ENCODE measurements at places on chromosomes 16 and 17. TPM values are rescaled to one million over a fixed set of nuclear protein-coding genes. Genes with fewer than 3 reads are reported as not detected.

- no peak for DNase-seq
These were observed 1287.9 kb downstream of the CDH8 start for GRCh38 chr16:60748366-60748765.

DNA sequence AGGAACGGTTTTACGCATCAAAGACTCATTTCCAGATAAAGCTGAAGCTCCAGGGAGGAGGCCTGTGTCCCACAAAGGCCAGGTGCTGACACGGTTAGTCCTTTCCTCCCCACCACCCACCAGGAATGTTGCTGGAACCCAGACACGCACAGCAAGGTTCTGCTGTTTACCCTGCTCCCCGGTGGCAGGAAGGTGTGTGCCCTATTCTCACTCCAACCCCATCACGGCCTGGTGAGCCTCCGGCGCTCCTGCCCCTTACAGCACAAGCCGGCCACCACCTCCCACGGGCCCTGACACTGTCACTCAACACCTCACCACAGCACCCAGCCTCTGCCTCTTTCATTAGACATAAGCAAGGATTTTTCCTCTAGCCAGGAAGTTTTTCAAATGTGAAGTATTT, 47.8 kb downstream of the ANKRD11 start:
- DNase-seq, result no peak

DNA sequence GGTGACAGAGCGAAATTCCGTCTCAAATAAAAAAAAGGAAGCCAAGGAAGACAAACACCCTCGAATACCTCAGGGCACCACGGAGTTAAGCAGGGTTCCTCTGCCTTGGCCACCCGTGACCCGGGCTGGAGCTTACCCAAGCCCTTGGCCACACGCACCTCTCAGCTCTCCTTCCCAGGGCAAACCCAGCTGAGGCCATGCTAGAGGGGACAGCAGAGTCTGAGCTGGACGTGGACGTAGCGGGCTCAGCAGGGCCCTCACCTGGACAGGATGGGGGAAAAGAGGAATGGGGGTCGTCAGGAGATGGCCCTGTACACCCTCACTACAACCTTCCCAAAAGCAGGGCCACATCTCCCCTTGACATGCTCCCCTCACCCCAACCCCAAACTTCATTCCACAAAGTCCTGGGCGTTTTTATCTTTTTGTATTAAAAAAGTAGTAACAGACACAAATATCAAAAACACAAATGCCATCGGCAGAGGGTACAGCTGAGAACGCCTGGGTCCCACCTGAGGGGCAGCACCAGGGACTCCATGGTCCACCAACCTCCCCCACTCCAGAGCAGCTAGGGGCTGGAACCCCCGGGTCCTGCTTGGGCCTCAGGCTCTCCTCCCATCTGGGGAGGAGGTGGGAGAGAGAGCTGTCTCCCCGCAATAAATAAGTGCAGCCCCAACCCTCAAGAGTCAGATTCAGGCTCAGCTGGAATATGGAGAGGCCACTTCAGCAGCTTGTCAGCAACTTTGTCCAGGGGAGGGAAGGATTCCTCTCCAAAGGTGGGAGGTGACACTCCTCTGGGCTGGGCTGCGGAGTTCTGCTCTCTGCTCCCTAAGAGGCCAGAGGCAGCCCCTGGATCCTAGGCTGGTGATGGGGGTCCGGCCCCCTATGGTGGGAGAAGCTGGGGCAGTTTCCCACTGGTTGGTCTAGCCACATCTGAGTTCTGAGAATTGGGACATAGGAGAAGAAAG, 11.9 kb downstream of the PER1 start:
- peak; percentile 59 for DNase-seq

GRCh38 chr17:80836971-80837481, 154.6 kb upstream of the CHMP6 start:
- no peak for DNase-seq

- DNase-seq, result no peak
These were observed 20.4 kb downstream of the ADGRG5 start for GRCh38 chr16:57562669-57563486.

GRCh38 chr17:44623070-44623725, 33.1 kb upstream of the MEIOC start:
- no peak for DNase-seq

- no peak for DNase-seq
These were observed 50.6 kb downstream of the HS3ST3B1 start for GRCh38 chr17:14351493-14351892.

GRCh38 chr16:66940236-66940635, 4.9 kb downstream of the CES2 start:
- no peak for DNase-seq

- no peak for DNase-seq
These were observed 44.1 kb downstream of the DNAH17 start for GRCh38 chr17:78532922-78533640.

DNA sequence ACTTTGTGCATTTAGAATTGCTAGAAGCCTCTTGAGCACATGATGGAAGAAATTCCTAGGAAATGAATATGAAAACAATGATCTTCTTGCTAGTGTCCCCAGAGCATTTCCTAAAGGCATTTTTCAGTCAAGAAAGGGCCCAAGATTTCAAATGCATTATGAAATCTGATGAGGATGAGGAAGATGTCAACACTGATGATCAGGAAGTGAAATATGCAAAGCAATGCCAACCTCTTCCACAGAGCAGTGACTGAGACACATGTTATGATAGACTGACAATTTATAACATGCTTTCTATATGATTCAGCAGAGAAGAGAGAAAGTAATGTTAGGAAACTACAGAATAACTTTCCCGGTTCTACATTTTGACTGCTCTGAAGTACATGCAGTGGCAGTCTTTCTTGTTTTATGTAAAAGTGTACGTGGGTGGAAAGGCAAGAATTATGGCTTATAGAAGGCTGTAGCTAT, 859.1 kb upstream of the GOT2 start:
- DNase-seq, result no peak

- DNase-seq, result no peak
These were observed 2.4 kb downstream of the RNF157 start for GRCh38 chr17:76237859-76238313.

- DNase-seq, result no peak
These were observed 14.3 kb downstream of the CNOT1 start for GRCh38 chr16:58615280-58615679.

- peak; percentile 54 for DNase-seq
These were observed 970 bp downstream of the EPN2 start for GRCh38 chr17:19238167-19238505.

DNA sequence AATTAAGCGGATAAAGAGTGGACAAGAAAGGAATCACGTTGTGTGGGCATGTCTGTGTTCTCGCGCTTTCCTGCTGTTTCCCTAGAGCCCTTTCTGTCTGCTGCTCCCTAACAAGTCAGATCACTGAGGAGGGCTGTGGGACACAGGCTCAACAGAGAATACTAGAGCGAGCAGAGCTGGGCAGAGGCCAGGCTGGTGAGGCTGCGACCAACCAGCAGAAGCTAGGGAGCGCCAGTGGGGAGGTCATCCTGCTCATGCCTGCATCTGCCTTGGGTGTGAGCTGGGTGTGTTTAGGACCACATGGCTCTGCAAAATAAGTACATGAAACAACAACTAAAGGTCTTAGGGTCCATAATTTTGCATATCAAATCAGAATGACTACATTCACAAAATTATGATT, 11.5 kb upstream of the FOXJ1 start:
- DNase-seq, result peak; percentile 15

GRCh38 chr17:4724650-4725049, 6.6 kb upstream of the MED11 start:
- no peak for DNase-seq

DNA sequence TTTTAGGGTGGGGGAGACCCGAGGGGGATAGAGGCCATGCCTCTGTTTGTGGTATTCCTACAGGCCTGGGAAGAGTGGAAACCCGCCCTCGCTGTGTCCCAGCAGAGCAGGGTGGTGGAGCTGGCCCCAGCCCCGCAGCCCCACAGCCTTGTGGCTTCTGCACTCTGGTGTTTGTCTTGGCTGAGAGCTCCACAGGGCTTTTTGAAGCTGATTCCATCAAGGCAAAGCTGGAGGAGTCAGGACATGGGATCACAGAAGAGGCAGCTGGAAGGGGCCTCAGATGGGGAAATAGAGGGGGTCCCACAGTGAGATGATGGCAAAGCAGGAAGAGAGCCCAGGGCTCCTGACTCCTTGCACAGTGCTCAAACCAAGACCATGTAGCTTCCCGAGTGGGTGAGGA, 5.0 kb upstream of the WFIKKN2 start:
- no peak for DNase-seq

DNA sequence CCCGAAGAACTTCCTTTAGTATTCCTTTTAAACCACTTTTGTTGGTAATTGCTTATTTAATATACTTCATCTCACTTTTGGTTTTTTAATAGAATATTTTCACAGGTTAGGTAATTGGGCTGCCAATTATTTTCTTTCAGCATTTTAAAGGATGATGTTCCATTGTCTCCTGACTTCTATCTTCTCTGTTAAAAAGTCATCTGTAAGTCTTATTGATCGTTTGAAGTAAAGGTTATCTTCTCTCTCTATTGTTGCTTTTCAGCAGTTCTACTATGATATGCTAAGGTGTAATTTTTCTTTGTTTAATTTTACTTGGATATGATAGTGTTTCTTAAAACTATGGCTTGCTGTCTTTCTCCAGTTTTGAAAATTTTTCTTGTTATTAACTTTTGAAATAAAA, 307.5 kb downstream of the MAP2K4 start:
- no peak for DNase-seq

DNA sequence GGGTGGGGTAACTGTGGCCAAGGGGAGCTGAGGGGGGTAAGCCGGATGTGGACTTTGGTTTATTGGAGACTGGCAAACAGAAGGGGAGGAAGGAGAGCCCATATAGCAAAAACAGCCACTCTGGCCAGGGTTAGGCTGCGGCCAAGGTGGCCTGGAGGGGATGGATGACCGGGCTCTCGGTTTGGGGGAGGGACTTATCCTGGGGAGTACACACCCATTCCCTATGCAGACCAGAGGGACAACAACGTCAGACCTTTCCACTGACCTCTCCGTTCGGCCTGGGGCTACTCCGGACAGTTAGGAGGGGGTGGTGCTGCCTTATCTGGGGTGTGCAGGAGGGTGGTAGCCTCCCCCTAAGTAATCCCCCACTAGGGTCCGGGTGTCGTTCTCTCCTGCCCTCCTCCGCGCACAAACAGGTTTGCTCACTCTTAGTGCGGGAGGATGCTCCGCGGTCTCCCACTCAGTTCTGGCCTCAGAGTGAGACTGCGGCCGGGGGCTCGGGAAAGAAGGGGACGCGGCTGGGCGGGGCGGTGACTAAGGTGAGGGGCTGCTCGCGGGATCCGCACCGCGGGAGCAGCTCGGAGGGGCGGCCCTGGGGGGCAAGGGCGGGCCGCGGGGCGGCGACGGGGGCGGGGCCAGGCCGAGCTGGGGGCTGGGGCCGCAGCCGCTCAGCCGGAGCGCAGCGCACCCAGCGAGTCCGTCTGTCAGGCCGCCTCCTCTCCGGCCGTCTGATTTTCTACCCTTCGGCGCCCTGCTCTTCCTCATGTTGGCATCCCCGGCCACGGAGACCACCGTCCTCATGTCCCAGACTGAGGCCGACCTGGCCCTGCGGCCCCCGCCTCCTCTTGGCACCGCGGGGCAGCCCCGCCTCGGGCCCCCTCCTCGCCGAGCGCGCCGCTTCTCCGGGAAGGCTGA, at the start of gene WNK4:
TSS of gene WNK4 (plus strand) at position 675 of the 915 bp plus-strand sequence. CDS start at position 764, 89 bp downstream.
- no peak for DNase-seq

- DNase-seq, result no peak
These were observed 71.6 kb downstream of the WIPI1 start for GRCh38 chr17:68385490-68386215.

DNA sequence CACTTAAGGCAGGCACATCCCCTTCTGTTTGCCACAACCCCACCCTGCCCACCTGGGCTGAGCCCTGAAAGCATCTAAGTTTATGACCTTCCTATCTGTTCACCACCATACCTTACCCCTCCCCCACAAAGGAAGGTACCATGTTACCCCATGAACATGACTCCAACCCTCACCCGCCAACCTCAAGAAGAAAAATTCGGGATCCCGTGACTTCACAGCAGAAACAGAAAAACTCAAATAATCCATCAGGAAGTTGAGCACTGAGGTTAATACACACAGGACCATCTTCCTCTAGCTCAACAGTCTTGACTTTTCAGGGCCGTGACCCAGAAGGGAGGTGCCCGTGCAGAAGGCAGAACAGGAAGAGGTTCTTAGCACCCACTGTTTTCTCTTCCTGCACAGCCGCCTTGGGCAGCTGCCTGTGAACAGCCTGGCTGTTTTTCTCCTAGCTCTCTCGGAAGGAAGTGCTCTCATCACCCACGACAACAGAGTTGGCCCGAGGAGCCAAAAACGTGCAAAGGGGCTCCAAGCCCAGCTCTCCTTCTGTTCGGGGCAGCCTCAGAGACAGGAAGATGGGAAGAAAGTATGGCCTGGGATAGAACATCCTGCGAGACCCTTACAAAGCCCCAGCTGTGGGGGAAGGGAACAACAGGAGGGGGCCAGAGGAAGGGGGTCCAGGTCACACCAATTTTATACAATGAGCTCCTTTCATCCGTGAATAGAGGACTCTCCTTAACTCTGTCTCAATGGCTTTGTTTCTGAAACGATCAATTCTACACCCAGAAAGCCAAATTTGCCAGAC, 101.1 kb downstream of the XYLT1 start:
- peak; percentile 43 for DNase-seq

DNA sequence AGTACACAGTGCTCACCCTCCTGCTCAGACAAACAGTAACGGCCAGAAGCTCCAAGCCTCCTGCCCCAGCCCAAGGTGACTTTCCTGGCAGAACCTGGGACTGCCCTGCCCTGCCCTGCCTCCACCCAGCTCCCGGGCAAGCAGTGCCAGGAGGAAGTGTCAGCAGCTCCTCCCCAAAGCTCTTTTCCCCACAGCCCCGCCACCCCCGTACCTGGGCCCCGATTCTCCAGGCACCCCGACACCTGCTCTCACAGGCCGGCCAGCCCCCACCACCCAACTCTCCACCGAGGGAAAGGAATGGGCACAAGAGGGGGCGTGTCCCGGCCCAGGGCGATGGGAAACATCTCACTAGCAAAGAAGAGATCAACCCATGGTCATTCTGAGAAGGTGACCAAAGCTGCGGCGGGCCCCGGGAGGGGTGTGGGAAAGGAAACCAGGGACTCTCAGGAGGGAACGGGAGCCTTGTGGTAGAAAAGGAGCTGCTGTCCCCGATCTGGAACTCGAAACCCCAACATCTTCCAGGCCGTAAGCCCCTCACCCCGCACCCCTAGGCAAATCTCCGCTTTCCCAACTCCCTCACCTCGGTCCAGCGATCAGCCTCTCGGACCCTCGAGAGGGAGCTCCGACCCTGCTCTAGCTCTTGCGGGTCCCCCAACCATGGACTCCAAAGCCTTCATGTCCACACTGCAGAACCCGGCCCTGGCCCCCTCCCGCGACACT, 1.2 kb downstream of the BCAR1 start:
- DNase-seq, result peak; percentile 57

The C16orf89 gene
- total RNA-seq, result 10.2 TPM

The EVPL gene
- 1.6 TPM for total RNA-seq

The KCNH6 gene
- not detected for total RNA-seq

The SEPTIN12 gene
- not detected for total RNA-seq

The SP2 gene
- total RNA-seq, result 5.6 TPM

The TVP23A gene
- total RNA-seq, result 1.3 TPM

The ACSM2A gene
- total RNA-seq, result not detected

The COG4 gene
- 41.3 TPM for total RNA-seq

The KCNAB3 gene
- 0.48 TPM for total RNA-seq

The IRX5 gene
- 119 TPM for total RNA-seq
